ENCODE measurements at places on chromosomes 5 and 9.

GRCh38 chr9:110364451-110364850, 26.8 kb upstream of the TXNDC8 start:
- no peak for DNase-seq

- no peak for DNase-seq
Observed at GRCh38 chr5:34436761-34437501, 219.2 kb upstream of the RAI14 start.

DNA sequence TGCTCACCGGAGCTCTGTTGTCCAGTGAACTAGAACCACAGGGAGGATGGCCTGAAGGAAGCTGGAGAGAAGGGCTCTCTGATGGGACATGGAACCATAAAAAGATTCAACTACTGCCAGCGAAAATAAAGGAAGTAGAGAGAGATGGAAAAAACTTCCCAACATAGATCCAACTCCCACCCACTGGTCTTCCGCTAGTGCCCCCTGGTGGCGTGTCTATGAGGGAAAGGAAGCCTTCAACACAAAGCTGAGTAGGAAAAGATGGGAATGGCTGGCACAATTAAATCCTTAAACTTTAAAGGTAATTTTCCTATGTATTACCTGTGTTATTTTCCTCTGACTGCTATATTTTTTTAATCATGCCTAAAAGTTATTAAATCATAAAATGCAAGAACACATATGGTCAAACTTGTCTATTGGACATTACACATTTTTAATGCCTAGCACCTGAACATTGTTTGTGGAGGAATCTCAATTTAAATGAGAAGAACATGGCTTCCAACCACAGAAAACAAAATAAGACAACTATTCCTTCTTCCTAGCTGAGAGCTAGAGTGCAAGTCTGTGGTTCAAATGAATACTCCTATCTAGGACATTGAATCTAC, 51.5 kb downstream of the CEP120 start:
- peak; percentile 59 for DNase-seq

DNA sequence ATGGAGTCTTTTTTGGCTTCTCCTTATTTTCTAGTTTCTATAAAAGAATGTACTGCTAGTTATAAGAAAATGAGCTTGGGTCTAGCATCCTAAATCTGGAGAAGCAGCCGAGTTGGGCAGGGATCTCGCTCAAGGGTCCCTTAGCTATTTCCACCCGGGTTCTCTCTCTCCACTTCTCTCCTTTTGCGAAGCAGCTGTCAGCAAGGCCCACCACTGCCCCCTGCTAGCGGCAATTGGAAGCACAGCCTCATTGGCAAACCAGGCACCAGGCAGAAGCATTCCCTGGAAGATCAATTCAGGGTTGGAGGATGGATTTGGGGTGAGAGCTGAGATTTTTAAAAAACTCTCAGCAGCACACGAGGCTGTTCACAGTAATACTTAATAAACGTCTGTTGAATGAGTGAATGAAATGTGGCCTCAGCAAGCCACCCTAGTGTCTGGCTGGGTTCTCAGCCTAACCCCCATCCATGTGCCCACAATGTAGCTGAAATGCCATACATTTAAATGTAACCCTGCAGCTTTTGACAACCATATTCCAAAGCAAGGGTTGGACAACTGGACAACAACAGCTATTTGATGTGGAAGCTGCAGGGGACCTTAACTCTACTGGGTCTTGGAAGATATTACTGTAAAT, 34.6 kb upstream of the TNIP1 start:
- DNase-seq, result peak; percentile 74

DNA sequence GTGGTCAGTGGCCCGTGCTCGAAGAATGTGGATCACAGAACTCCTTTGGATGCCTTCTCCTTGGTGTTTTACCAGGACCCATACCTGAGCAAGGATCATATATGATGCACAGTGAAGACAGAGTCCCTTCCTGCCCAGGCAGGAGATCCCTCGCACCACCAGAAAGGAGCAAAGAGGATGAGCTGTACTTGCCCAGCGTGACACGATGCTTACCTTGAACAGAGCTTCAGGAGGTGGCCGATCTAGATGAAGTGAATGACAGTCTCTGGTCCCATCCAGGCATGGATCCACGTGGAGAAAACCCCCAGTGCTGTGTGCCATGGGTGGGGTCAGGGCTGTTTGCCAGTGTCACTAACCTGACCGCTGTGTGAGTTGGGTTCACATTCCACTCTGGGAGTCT, 455.4 kb downstream of the GADD45G start:
- DNase-seq, result no peak

DNA sequence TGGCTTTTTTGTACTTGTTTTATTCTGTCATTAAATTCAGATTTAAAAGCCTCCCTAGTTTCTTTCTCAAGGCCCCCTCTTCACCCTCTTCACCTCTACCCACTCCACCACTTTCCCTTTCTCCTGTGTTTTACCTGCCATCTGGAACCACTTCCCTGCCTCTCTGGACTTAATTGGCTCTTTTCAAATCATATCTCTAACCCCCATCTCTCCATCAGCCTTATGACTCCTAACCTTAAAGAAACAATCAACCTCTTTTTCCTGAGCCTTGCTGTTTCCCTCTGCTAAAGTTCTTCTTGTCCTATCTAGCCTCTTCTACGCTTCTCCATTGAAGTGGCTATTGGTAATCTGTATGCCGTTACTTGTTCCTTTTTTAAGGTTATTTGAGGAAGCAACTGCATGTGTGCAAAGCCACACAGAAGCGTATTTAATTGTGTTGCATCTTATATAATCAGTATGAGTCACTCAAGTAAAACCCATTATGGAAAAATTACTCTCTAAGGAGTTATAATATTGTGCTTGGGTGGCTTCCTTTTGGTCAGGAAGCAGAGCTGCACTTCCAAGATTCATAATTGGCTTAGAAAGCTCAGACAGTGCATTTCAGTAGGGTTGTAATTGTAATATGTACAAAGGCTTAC, 653.6 kb upstream of the ITGA1 start:
- no peak for DNase-seq
